ENCODE measurements at places on chromosomes 11 and 22.

DNA sequence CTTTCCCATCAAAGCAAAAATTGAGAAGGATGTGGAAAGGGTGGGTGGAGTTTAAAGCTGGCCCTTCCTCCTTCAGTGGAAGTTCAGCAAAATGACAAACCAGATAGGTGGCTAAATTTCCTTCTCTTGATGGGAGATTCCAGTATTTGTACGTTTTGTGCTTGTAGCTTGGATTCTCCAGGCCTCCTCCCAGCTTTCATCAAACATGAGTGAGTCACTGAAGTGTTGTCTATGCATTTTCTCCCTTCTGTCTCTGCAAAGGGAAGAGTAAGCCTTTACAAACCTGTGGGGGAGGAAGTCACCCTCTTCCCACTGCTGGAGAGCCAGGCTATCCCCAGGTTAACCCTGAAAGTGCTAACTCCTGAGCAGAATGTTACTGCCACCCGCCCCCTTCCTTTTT lies 6.4 kb downstream of the MARK2 start:
- DNase-seq = no peak

- no peak for DNase-seq
These were observed 17.3 kb upstream of the HMOX1 start for GRCh38 chr22:35363566-35364086.

- DNase-seq = no peak
These were observed 540 bp downstream of the MS4A14 start for GRCh38 chr11:60396799-60397198.

GRCh38 chr22:36419177-36419911 lies 31.6 kb upstream of the MYH9 start:
- no peak for DNase-seq

GRCh38 chr11:21412652-21413383 lies 743.4 kb downstream of the NELL1 start:
- no peak for DNase-seq

DNA sequence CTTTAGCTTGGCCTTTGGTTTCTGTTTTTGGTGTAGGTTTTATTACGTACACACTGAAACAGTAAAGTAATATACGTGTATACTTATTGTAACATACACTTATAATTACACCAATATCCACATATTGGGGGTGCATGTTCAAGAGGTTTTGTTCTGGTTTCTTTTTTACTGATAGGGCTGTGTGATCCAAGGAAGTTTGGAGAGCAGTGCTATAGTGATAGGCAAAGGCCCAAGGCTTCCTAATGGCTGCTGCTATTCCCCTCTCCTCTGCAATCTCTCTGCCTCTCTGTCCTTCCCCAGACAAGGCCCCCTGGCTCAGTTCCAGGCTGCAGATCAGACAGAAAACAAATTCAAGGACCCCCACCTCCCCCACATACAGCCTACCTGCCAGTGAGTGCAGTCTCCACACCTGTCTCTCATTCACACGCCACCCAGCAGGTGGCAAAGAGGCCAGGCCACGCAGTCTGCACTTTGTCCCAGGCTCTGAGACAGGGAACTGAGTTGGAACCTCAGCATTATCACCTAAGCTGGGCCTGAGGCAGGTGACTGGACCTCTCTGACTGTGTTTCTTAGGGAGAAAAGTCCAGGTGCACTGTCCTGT lies 15.1 kb downstream of the TMEM184B start:
- peak; percentile 42 for DNase-seq

Data from NCI-H2107 (cell line).